ENCODE measurements at places on chromosomes 13 and 19. TPM values are rescaled to one million over a fixed set of nuclear protein-coding genes. Genes with fewer than 3 reads are reported as not detected.
A peak's percentile ranks its signal among the peaks of the same experiment; 100 is the strongest.

DNA sequence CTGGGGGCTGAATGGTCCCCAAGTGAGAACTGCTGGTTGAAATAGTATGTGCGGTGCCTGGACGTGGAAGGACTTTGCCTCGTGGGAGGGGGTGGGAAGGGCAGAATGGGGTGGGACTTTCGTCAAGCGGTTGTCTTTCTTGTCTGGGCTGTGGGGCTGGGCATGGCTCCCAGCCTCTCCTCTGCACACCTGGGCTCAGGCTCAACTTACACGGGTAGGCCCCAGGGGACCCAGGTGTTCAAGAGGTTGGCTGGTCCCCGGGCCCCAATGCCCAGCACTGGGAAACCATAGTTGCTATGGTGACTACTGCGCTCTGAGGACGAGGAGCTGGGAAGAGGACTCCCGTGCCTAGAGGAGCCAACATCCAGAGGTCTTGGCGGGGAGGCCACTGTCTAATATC, 7.3 kb downstream of the NWD1 start:
- no peak for DNase-seq

GRCh38 chr19:29448046-29448445, 77.7 kb upstream of the VSTM2B start:
- no peak for DNase-seq

- DNase-seq, result no peak
Measured at GRCh38 chr13:65633806-65634205, 1596.3 kb downstream of the PCDH9 start.

DNA sequence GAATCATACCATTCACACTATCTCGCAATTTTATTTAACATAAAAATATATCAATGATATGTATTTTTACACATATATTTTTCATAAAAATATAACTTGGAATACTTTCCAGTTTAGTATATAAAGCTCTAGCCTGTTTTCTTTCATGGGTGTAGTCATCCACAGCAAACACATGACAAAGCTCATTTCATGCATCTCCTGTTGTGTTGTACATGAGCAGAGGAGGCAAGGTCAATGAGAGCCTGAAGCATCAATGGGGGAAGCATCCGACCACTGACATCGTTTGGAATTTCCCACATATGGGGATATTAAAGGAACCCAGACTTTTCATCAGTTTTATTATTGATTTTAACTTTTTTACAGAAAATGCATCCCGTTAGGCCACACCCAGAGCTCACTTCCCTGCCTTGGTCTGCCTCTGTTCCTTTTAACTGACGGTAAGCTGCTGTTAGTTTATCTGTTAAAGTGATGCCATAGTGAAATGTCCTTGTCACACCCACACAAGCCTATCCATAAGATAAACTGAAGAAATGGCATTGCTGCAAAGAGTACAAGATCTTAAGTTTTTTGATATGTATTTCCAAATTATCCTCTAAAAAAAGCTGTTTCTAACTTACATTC, 44.0 kb downstream of the MIPEP start:
- DNase-seq, result no peak

GRCh38 chr19:4970558-4971423, 1.9 kb downstream of the KDM4B start:
- no peak for DNase-seq

DNA sequence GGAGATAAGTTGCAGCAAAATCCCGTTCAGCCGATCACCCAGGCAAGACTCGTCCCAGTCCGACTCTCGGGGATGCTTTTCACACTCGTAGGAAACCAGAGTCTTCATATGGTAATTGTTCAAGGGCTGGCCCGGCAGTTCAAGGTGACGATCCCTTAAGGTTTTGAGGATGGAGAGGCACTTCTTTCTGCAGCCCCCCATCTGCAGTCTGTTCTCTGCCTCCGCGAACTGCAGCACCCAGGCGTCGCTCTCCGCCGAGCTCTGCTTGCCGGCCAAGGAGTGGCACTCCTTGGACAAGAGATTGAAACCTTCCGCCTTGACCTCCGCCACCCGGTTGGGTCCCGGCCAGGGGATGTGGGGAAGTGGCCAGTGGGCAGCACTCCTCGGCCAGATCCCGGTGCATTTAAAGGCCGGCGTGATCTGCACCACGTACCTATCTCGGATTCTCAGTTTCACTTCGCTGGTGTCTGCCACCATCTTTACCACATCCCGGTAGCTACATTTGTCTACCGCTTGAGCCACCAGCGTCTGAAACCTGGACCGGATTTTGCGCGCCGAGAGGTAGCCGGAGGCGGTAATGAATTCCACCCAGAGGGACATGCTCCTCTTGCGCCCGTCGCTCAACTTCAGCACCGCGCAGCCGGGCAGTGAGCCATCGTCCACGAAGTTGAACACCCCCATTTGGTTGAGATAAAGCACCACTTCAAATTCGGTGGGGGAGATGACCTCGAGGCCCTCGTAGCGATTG, 1.1 kb downstream of the MAB21L1 start:
- peak; percentile 56 for DNase-seq

DNA sequence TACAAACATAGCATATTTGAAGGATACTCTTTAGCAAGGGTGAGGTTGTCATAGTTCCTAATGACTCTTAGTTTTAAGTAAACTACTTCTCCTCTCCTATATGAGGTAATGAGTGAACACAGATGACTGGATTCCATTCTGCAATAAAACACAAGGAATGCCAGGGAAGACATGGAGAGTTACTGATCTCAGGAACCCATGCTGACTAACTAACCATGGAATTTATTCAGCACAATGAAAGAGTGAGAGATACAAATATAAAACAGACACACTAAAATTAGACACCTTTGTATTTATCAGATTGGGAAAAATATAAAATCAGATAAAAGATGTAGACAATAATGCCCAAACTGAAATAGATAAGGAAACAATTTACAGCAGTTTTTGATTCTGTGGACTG, 1525.9 kb upstream of the SLC10A2 start:
- no peak for DNase-seq

DNA sequence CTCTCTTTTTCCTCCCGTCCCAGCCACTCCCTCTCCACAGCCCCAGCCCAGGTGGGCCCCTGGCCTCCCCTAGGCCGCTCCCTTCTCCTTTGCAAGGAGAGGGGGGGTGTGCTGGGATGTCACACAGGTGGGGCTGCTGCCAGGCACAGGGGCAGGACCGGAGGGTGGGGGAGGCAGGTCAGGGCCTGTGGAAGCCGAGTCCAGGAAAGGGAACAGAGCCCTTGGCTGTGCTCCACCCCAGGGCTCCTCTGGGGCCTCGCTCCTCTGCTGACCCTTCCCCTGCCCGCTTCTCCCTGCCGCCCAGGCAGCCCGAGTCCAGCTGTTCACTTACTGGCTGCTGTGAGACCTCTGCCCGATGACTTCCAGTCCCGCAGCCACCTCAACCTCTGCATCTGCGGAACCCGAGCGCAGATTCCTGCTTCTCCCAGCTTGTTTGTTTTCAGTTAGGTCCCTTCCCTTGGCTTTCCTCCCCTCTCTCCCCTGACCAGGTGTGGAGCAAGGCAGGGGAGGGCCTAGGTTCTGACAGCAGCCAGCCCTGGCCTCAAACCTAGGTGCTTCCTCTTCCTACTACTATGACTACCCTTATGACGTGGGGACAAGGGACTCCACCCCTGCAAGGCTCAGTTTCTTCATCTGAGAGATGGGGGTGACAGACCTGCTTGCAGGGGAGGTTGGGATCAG, 850 bp upstream of the KLK11 start:
- DNase-seq, result no peak

GRCh38 chr19:49106648-49107135, 7.5 kb upstream of the LIN7B start:
- DNase-seq, result peak; percentile 80

- DNase-seq, result no peak
Measured at GRCh38 chr13:45870232-45870631, 18.7 kb upstream of the SIAH3 start.

GRCh38 chr19:44718441-44719261, 19.7 kb downstream of the CEACAM16 start:
- DNase-seq, result no peak

DNA sequence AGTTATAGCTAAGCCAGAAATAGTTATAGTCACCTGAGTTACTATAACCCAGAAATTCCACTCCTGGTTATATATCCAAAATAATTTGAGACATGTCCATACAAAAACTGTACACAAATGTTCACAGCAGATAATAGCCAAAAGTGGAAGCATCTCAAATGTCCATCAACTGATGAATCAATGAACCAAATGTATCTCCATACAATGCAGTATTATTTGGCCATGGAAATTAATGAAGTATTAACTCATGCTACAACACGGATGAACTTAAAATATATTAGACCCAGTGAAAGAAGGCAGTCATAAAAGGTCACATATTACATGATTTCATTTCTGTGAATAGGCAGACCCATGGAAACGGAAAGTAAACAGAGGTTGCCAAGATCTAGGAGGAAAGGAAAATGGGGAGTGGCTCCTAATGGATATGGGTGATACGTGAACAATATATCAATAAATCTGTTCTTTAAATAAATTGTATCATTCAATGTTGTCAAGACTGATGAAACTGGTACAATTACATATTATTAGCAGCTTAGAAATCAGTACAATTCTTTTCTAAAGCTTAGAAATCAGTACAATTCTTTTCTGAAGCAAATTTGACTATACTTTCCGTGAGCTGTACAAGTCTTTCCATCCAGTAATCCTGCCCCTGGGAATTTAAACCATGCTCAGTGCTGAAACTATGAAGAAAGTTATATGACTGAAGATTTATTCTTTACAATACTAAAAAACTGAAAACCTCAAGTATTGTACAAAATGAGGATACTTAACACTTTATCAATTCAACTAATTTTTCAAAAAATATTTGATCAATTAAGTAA, 47.0 kb upstream of the DIAPH3 start:
- peak; percentile 31 for DNase-seq

DNA sequence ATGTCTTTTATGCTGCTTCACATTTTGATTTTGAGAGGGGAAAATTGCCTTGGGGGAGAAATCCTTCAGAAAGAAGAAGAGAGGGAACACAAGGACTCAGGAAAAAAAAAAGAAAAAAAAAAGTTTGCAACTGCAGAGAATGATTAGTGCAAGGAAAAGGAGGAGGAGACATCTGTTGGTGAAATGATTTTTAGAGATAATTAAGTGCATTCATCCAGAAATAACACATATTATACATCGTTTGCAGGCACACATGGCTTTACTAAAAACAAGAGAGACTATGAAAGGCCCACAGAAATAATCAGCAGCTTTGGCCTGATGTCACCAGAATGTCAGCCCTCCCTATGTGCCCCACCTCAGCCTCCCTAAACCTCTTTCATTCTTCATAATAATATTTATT, 1058.2 kb downstream of the PCDH9 start:
- no peak for DNase-seq

- no peak for DNase-seq
Measured at GRCh38 chr13:50015258-50015657, at the start of gene KCNRG. KCNRG (plus strand) TSS chr13:50015444; CDS start chr13:50015494, 50 bp downstream.

DNA sequence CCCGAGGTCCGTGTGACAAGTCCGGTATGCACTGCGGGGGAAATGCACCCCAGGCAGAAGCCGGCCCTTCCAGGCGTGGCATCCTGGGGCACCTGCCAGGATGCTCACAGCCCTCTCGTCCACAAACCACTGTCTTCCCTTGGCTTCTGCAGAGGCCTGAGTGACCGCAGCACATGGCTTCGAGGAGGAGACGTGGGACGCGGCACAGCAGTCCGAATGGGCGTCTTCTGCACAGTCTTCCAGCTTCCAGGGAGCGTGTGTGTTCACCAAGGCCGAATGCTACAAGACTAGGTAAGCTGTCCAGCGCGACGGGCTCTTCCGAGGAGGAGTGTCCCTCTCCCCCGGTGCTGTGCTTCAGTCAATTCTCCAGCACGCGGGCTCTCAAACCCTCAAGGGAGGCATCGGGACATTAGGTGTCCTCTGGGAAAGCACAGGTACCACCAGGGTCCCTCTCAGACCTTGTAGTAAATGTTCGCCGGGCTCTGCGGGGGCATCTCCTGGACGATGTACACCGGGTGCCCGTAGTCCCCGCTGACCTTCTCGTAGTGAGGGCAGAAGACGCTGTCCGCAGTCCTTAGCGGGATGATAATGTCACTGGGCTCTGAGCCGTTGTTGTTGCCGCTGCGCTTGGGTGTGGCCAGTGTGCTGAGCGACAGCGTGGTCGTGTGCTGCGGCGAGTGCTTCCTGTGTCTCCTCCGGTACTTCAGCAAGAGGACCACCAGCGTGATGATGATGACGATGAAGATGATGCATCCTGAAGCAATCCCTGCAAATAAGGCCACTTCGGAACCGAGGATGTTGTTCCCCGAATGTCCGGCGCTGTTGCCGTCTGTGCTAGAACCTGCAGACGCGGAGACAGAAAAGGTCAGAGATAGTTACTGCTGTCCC, 42.6 kb downstream of the EFNB2 start:
- no peak for DNase-seq

GRCh38 chr13:113169277-113170272, 11.1 kb downstream of the PROZ start:
- no peak for DNase-seq

DNA sequence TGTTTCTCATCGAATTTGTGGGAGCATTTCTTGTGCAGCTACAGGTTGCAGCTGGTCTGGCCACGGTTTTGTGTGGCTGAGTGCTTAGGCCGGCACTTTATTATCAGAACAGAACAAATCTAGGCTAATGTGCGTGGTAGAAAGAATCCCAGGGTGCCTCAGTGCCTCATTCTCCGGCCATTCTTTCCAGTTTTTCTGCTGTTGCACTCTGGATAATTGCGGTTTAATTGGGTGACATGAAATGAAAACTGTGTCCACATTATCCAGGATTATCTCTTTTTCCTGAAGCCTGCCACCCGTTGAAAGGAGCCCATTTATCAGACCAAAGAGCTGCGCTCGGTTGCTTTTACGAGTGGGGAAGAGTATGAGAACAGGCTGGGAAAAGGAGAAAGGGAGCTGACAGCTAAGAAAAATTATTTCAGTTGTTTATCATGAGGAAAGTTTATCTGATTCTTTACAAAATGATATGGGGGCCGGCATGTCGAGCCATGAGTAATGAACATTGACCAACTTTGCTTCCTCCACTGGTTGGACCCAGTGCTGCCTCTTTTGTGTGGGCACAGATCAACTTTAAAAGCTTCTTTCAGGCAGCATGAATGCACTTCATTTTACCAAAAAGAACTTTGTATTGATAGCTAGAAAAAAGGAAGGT, 117.0 kb upstream of the SOX21 start:
- DNase-seq, result peak; percentile 14

The ZNF541 gene
- total RNA-seq, result not detected

The MEF2B gene
- not detected for total RNA-seq

The PCDH8 gene
- 0.11 TPM for total RNA-seq

The CABP5 gene
- total RNA-seq, result not detected

The GAPDHS gene
- total RNA-seq, result 3.2 TPM

The ZNF628 gene
- 3.1 TPM for total RNA-seq

The NTN5 gene
- 0.05 TPM for total RNA-seq

The POSTN gene
- total RNA-seq, result not detected

The KANK2 gene
- total RNA-seq, result 10.7 TPM

The KLK10 gene
- total RNA-seq, result not detected

The SH2D3A gene
- 0.32 TPM for total RNA-seq

The MLLT1 gene
- 6.4 TPM for total RNA-seq

The TMEM150B gene
- not detected for total RNA-seq

The SBK2 gene
- not detected for total RNA-seq
